Skin of body (tissue), 3 donors: ENCODE measurements at places on chromosomes 13 and 19. TPM values are rescaled to one million over a fixed set of nuclear protein-coding genes. Genes with fewer than 3 reads are reported as not detected.

Gene CCDC8
- 36.2 TPM for total RNA-seq

Gene CPT1C
- 1.6 TPM for total RNA-seq

Gene ZNF780B
- total RNA-seq = 20.9 TPM

Gene DMRTC2
- not detected for total RNA-seq

Gene SRRM5
- not detected for total RNA-seq

Gene LCP1
- total RNA-seq = 46.7 TPM

Gene ZNF578
- 3.4 TPM for total RNA-seq

Gene PSG11
- 0.10 TPM for total RNA-seq

Gene CLDN10
- 2.4 TPM for total RNA-seq

Gene ZNF766
- total RNA-seq = 16.9 TPM

Gene ZNF112
- total RNA-seq = 8.3 TPM

Gene PCSK4
- total RNA-seq = 0.59 TPM

Gene FOXA3
- not detected for total RNA-seq

Gene KLK14
- total RNA-seq = 9.5 TPM

Gene NMRK2
- total RNA-seq = 3.6 TPM

Gene ONECUT3
- total RNA-seq = not detected

Gene TBXA2R
- 1.2 TPM for total RNA-seq

Gene KANK2
- 62.5 TPM for total RNA-seq

Gene FAM83E
- 2.0 TPM for total RNA-seq

Gene HTR2A
- total RNA-seq = 0.69 TPM

Gene IL12RB1
- total RNA-seq = 0.10 TPM

Gene ZNF20
- total RNA-seq = 6.2 TPM

Gene CHAMP1
- 7.7 TPM for total RNA-seq
